ENCODE measurements at places on chromosomes 4 and X. TPM values are rescaled to one million over a fixed set of nuclear protein-coding genes. Genes with fewer than 3 reads are reported as not detected.
A peak's percentile ranks its signal among the peaks of the same experiment; 100 is the strongest.

DNA sequence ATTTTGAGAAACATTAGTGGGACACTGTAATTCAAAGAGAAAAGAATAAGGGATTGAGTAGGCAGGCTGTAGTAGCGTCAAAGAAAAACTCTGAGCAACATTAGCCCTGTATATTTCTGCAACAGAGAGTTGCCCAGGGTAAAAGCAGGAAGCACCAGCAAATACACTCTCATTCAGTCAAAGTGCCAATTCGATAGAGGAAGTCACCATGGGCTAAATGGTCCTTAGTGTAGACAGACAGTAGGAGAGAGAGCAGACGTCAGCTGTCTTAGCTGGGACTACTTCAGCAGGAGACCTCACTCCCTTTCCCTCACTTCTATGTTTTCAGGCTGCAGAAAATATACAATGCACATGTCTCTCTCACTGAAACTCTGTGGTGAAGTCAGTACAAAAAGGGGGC is 2073.8 kb upstream of the TENM3 start:
- DNase-seq = no peak
- no peaks in the 10 kb centered on the region for H3K36me3 ChIP-seq
- no peaks in the 10 kb centered on the region for H3K27me3 ChIP-seq
- no peak overlapping the region for H3K4me3 ChIP-seq

DNA sequence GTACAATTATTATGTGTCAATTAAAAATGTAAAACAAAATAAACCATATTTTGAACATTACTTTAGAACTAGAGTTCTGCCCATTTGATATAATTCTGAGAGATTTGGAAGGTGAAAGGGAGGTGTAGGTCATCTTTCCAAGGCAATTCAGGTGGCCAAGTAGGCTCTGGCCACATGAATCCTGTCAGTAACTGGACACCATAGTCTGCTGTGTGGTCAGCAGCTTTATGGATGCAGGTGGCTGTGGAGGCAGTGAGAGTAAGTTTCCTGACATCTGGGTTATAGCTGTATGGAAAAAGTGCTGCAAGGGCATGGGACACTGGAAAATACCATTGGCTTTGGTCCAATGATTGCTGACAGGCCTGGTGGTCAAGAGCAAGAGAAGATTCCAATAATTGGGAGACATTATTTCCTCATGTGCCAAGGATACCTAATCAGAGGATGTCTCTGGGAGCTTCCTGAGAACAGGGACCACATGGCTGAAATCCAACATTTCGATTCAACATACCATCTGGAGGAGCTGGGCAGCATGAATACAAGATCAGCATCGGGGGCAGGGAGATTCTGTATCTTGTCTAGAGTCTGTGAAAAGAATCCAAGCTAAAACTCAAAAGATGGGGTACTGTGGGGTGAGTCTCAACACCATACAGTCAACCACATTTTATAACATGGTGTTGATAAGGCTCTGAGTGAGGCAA is 523.1 kb downstream of the MID1IP1 start:
- H3K27me3 ChIP-seq = peaks cover 2% of the 10 kb centered on the region
- no peaks in the 10 kb centered on the region for H3K4me1 ChIP-seq
- H3K36me3 ChIP-seq = no peaks in the 10 kb centered on the region
- H3K27ac ChIP-seq = no peak overlapping the region
- peak; percentile 22 for DNase-seq
- H3K4me3 ChIP-seq = no peak overlapping the region

- DNase-seq = no peak
- no peaks in the 10 kb centered on the region for H3K4me1 ChIP-seq
- H3K27ac ChIP-seq = no peak overlapping the region
- H3K27me3 ChIP-seq = no peaks in the 10 kb centered on the region
Observed at GRCh38 chr4:13348216-13348615, 135.9 kb downstream of the RAB28 start.

DNA sequence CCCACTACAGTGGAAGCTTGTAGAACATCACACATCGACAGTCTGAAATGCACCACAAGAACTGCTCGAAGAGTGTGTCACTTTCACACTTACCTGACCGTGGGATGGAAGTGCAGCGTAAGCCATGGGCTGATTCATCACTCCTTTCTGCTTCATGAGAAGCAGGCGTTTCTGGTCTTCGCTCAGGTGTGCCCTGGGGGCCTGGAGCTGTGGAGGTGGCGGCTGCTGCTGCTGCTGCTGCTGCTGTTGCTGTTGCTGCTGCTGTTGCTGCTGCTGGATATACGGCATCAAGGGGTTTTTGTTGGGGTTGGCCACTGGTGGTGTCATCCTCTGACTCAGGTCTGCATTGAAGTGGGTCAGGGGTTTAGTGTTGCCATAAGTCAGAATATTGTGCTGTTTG is 223.6 kb downstream of the MGST2 start:
- no peak overlapping the region for H3K27ac ChIP-seq
- H3K27me3 ChIP-seq = no peaks in the 10 kb centered on the region
- no peak overlapping the region for H3K4me3 ChIP-seq
- no peak for DNase-seq
- no peaks in the 10 kb centered on the region for H3K36me3 ChIP-seq

DNA sequence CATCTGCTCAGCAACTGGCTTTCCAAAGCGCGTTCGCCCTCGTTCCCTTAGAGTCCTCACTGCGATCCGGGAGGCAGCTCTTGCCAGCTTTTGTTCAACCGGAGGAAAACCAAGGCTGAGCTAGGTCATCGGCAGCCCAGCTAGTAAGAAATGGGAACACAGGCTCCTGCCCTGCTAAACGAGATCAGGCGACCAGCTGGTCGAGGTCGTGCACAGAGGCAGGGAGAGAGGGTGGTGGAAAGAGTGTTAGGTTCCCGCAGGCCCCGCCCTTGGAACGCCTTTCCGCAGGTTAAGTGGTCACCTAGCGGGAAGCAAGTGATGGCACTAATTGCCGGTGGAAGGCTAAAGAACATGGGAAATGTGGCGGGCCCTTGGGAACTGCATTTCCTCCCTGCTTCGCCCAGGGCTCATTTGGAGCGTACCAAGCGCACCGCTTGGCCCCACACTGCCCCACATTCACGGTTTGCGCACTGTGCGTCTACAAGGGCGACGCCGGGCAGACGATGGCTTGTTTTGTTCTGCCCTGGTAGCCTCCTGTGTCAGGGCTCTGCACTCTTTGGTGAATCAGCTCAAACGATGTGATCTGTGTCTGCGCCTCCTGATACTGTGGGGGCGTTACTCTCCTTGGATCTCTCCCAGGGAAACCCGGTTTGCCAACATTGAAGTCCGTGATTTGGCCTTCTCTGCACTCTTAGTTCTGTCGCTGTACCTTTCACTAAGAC is 7.2 kb upstream of the PRDM8 start:
- no peak overlapping the region for H3K27ac ChIP-seq
- peaks cover 7% of the 10 kb centered on the region for H3K4me1 ChIP-seq
- H3K27me3 ChIP-seq = peaks cover 85% of the 10 kb centered on the region
- H3K4me3 ChIP-seq = no peak overlapping the region

- H3K27ac ChIP-seq = no peak overlapping the region
- DNase-seq = no peak
- H3K36me3 ChIP-seq = no peaks in the 10 kb centered on the region
- H3K4me1 ChIP-seq = no peaks in the 10 kb centered on the region
- no peaks in the 10 kb centered on the region for H3K27me3 ChIP-seq
Observed at GRCh38 chr4:127145006-127145540, 487.7 kb upstream of the INTU start.

- H3K27me3 ChIP-seq = no peaks in the 10 kb centered on the region
- no peak overlapping the region for H3K27ac ChIP-seq
- DNase-seq = no peak
Observed at GRCh38 chrX:86714441-86714840, 566.2 kb downstream of the DACH2 start.

- DNase-seq = peak; percentile 70
- H3K4me3 ChIP-seq = no peak overlapping the region
- no peaks in the 10 kb centered on the region for H3K4me1 ChIP-seq
- H3K36me3 ChIP-seq = no peaks in the 10 kb centered on the region
Observed at GRCh38 chr4:146916479-146917076, 29.1 kb downstream of the TTC29 start.

GRCh38 chr4:26311633-26312032 is 9.2 kb upstream of the RBPJ start:
- no peak for DNase-seq
- no peak overlapping the region for H3K4me3 ChIP-seq

DNA sequence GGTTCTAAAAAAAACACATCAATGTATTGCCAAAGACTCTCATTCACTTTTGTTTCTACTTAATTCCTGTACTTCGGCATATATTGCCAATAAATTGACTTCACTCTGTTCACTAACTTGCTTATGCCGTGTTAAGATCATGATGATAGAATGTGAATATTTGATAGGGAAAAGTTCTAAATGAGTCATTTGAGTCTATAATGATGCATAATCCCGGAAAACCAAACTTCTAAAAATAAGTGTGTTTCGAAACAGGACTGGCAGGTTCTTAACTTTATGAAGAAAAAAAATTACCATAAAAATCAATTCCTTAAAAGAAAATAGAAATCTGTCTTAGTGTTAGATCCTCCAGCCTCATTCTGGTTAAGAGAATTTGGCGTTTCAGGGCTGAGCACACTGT is 387.5 kb upstream of the FTHL17 start:
- no peak overlapping the region for H3K4me3 ChIP-seq
- no peaks in the 10 kb centered on the region for H3K4me1 ChIP-seq
- DNase-seq = no peak

- H3K4me1 ChIP-seq = no peaks in the 10 kb centered on the region
- H3K27me3 ChIP-seq = no peaks in the 10 kb centered on the region
- H3K36me3 ChIP-seq = no peaks in the 10 kb centered on the region
- no peak for DNase-seq
- no peak overlapping the region for H3K4me3 ChIP-seq
- no peak overlapping the region for H3K27ac ChIP-seq
Observed at GRCh38 chr4:3463556-3464348, 646 bp downstream of the DOK7 start.

Gene G6PD
- polyA plus RNA-seq = 34.7 TPM

Gene RASL11B
- 45.9 TPM for polyA plus RNA-seq

Gene ARSD
- polyA plus RNA-seq = 35.4 TPM

Gene OPHN1
- 1.9 TPM for polyA plus RNA-seq
